ENCODE measurements at places on chromosomes 2 and 18.

GRCh38 chr2:134736167-134736880 lies 17.5 kb upstream of the TMEM163 start:
- no peak for DNase-seq

DNA sequence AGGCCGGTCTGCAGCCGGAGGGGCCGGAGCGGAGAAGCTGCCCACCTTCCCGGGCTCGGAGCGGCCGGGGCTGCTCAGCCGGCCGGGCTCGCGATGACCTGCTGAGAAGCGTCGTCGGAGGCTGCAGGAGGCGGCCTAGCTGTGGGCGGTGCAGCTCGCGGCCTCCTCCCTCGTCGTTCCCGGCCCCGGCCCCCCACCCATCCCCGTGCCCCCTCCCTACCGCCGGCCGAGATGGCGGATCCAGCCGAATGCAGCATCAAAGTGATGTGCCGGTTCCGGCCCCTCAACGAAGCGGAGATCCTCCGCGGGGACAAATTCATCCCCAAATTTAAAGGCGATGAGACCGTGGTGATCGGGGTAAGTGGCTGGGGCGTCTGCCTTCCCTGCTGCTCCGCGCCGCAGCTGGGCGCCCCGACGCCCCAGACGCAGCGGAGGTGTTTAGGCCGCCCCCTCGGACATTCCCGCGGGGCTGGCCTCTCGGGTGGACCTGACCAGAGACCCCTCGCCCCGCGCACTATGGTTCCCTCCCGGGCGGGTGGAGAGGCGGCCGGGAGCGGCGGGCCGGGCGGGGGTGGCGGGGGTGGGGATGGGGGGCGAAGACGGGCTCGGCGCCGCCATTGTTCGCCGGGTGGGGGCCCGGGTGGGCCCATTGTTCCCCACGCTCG lies 492 bp downstream of the KIF5C start:
- DNase-seq = peak; percentile 17

GRCh38 chr2:179235463-179236108 lies 29.0 kb downstream of the SESTD1 start:
- no peak for DNase-seq

GRCh38 chr2:158823486-158824237 lies 28.5 kb downstream of the DAPL1 start:
- DNase-seq = no peak

- DNase-seq = no peak
These were observed 31.3 kb downstream of the SP140L start for GRCh38 chr2:230358305-230358704.

DNA sequence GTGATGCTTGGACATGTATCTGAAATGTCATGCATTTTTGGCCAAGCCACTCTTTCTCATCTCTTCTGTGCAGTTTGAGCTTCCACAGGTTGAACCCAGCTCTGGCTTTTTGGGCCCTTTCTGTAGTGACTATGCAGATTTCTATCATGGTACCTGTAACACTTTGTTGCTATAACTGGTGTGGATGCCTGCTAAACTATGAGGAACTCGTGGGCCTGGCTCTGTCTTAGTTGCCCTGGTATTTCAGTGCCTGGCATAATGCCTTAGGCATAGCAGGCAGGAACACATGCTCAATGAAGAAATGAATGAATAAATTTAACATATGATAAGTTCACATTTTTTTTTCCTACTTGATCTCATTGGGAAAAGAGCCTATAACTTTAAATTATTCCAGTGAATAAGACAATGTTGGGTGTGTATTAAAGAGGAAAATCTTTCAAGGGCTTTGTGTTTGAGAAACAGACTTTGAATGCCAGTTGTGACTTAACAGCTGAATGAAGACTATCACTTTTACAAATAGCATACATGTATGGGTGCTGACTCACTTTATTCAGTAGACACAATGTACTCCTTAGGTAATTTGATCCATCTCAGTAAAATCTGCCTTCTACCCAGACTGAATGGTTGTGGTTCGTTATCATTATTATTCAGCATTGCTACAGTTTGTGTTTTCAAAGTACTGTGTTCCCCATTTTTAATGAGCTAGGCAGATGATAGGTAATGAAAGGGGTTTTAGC lies 86.4 kb upstream of the MAP4K3 start:
- DNase-seq = no peak

DNA sequence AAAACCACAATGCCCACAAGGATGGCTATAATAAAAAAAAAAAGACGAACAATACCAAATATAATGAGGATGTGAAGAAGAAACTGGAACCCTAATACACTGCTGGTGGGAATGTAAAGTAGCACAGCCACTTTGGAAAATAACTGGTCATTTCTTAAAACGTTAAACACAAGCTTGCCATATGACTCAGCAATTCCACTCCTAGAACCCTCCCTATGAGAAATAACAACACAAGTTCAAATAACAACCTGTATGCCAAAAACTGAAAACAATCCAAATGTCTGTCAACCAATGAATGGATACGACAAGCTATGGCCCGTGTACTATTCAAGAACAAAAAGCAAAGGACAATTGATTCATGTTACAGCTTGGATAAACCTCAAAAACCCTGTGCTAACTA lies 7.0 kb upstream of the ALPK2 start:
- DNase-seq = peak; percentile 29

- DNase-seq = peak; percentile 35
These were observed 138.1 kb downstream of the WDR7 start for GRCh38 chr18:56789004-56789888.

- no peak for DNase-seq
These were observed 11.1 kb downstream of the ZBTB7C start for GRCh38 chr18:48398074-48398473.

DNA sequence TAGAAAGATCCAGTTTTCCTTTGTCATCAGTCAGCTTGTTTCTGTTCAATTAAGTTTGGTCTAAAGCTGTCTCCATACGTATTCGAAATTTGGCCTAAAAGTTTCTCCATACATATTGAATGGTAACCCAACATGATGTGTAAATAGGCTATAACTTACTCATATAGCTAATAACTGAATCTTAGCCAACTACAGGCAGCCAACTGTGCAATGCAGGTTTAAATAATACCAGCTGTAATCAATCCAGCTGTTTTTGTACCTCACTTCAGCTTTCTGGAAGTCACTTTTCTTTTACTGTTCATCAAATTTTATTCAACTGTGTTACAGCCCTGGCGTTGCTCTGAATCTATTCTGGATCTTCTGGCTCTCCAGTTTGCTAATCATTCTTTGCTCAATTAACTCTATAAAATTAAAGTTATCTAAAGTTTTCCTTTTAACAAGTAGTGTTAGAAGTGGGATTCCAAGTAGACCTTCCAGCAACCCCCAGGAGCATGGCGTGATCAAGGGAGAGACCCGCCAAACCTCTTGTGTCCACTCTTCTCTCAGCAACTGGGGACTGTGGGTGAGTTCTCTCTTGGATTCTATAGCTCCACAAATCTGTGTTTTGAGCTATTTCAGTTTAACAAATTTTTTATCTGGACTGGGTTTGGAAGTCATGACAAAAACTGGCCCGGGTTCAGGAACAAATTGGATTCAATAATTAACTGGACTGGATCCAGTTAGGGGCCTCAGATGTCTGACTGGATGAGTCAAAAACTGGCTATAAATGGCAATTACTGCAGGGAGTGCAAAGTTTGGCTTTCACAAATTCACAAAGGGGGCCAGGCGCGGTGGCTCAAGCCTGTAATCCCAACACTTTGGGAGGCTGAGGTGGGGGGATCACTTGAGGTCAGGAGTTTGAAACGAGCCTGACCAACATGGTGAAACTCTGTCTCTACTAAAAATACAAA lies 329.7 kb upstream of the ST6GAL2 start:
- DNase-seq = no peak

DNA sequence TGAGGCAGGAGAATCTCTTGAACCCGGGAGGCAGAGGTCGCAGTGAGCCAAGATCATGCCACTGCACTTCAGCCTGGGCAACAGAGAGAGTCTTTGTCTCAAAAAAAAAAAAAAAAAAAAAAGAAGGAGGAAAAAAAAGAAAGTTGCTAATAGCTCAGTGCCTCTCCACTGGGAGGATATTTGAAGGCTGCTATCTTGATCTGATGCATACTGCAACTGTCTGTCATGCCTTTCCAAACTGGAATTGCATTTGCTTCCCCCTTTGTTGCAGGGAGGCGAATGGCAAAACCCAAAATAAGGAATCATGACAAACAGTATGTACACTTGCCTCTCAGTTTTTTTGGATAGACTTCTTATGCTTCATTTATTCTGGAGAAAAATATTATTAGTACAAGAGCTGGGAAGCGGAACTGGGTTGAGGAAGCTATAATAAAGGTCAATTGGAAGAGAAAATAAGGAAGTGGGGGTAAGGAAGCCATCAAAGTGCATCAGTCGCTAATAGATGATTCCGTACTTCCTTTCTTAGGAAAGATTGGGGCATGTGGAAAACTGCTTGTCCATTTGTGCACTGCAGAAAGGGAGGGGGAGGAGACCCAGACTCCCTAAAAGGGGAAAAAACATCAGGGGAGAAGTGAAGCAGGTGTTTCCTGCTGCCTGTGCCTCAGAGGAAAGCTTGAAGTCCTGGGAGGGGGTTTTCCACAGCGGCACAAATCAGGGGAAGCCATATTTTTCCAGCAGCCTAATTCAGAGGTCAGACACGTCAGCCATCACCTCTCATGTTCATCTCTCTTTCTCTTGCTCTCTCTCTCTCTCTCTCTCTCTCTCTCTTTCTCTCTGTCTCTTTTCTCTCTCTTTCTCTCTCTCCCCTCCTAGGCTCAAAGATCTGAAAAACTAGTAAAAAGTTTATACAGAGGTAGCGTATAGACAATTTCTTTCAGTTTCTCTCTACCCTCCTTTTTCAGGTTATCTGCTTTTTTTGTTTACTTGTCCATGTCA lies 301.4 kb upstream of the TNP1 start:
- DNase-seq = peak; percentile 58

GRCh38 chr2:49288113-49288705 lies 133.9 kb upstream of the FSHR start:
- DNase-seq = no peak

DNA sequence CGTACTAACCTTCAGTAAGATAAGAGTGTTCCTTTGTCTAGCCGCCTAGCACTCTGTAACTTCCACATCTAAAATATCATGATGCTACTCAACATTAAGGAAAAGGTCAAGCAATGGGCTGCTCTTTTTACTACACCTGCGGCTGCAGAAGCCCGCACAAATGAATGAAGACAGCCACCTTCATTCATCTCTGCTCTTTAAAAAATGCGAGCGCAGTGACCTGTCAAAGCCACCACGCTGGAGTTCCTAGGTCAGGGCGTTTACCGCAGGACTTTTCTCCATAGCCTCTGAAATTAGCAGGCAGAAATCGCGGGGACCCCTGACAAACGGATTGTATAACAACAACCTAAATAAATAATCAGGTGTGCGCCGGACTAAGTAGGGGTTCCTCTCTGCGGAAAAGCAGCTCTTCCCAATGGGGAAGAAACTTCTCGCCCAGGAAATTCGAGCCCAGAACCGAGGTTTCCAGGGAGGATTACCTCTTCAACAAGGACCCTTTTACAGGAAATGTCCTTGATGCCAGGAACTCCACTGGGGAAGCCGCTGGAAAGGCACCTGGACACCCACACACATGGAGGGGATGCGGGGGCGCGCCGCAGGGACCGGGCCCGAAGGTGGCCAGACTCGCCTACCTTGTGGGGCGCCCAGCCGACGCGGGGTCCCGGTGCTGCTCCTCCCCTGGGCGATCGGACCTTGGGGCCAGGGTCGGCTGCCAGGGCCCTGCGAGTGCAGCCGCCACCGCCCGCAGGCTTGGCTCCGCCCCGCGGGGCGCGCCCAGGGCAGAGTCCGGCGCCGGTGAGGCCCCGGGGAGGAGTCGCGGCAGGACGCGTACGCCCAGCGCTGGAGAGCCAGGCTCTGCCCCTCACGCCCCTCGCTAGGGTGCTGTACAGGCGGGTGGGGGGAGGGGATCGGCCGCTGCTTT lies at the start of gene CCDC68:
Gene CCDC68 (minus strand): TSS at position 758 of the 922 bp plus-strand sequence. CDS start 16,670 bp downstream, outside the sequence.
- DNase-seq = no peak

GRCh38 chr18:10202845-10203321 lies 251.6 kb upstream of the APCDD1 start:
- DNase-seq = no peak

GRCh38 chr2:9377461-9378097 lies 45.7 kb downstream of the ITGB1BP1 start:
- DNase-seq = no peak
